SJSA1 (cell line): ENCODE measurements at places on chromosomes 7 and 10.

DNA sequence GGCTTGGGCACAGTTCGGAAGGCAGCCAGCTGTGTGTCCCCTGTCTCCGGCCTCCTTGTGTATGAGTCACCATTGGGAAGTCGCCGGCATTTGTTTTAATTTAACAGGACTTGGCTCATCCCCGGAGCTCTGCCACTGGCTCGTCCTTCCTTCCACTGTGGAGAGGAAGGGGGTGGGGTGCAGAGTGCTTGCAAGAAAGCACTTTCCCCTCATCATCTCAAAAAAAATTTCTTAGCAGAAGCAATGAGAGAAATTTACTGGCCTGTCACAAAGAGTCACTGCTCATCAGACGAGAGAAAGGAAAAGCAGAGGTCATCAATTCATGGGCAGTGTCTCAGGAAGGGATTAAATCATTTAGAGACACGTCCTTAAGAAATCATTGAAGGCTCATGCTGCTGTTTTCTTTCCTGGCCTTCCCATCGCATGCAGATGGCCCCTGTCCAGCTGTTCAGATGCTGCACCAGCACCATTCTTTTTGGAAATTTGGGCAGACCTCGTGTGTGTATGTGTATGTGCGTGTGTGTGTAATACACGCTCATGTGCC lies 93.3 kb downstream of the BMS1 start:
- DNase-seq: no peak

GRCh38 chr7:16801111-16801542 lies 3.7 kb downstream of the AGR2 start:
- no peak for DNase-seq

- DNase-seq: no peak
Observed at GRCh38 chr7:155523168-155523675, 23.1 kb downstream of the CNPY1 start.

DNA sequence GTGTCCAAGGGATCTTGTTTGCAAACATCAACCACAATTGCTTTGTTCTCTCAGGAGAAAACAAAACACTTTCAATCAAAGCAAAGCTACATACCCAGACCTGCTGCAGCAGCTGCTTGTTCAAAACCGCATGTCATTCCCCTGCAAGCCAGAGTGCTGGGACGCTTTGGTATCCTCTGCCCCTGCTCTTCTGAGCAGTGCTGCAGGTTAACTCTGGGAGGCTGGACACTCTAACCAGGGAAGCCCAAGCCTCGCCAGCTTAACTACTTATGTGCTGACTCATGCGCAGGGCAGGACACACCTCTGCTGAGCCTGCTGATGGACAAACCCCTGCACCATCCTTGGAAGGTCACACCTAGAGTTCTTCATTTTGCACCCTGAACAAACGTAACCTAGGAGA lies 28.2 kb upstream of the ASAH2 start:
- DNase-seq: no peak

- no peak for DNase-seq
Observed at GRCh38 chr10:28186887-28187578, 115.8 kb downstream of the MPP7 start.

GRCh38 chr10:126373972-126374371 lies 14.3 kb downstream of the ADAM12 start:
- no peak for DNase-seq

DNA sequence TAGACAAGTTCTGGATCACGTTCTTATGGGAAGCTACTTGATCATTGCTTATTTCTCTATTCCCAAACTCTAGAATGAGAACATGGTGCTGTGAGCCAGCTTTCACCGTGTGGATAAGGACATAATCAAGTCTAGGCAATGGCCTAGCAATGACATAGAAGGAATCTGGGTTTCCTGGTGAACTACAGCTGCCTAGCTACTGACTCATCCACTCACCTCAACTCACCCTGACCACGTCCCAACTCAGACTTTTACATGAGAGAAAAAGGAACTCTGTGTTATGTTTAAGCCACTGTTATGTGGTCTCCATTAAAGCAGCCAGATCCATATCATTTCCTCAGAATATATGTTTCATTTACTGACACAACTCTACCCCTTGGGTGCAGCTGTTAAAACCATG lies 18.8 kb upstream of the MET start:
- DNase-seq: no peak

- DNase-seq: peak; percentile 91
Observed at GRCh38 chr10:52313933-52314821, at the start of gene DKK1. Gene DKK1 (plus strand): TSS chr10:52314281. CDS start chr10:52314435, 154 bp downstream.

- DNase-seq: no peak
Observed at GRCh38 chr10:3427950-3428354, 255.4 kb upstream of the PITRM1 start.

DNA sequence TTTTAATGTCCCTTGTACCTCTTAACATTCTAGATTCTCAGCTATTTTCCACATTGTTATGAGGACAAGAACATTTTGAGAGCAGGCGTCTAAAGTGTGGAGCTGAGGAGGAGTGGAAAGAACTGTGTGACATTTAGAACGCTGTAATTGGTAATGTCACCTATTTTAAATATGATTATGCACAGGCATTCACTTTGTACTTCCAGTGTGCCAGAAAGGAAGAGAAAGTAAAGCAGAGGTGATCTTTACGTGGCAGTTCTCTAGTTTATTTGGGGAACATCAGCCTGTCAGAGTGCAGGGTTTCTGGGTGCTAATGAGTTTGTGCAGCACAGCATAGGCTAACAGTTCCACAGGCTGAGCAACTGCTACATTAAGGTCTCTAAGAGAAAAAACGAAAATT lies 498.4 kb upstream of the POM121L12 start:
- DNase-seq: no peak

- DNase-seq: no peak
Observed at GRCh38 chr7:82406937-82407336, 36.6 kb downstream of the CACNA2D1 start.

- no peak for DNase-seq
Observed at GRCh38 chr7:73649576-73649975, 18.1 kb upstream of the VPS37D start.

- DNase-seq: no peak
Observed at GRCh38 chr10:115566867-115567266, 473.7 kb downstream of the ATRNL1 start.

DNA sequence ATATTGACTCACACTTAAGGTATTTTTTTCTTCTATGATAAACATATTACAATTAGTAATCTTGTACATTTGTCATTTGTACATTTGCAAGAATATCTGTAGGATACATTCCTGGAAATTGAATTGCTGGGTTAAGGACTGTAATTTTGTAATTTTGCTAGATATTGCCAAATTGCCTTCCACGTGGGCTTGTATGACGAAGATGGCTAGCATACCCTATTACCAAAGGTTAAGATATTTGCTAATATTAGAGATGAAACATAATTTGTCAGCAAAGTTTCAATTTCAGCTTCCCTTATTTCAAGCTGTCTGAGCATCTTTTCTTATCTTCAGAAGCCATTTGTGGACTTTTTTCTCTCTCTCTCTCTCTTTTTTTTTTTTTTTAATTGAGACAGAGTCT lies 1.0 kb upstream of the LYZL2 start:
- DNase-seq: no peak

GRCh38 chr7:25486656-25487055 lies 258.4 kb upstream of the NPVF start:
- DNase-seq: no peak

DNA sequence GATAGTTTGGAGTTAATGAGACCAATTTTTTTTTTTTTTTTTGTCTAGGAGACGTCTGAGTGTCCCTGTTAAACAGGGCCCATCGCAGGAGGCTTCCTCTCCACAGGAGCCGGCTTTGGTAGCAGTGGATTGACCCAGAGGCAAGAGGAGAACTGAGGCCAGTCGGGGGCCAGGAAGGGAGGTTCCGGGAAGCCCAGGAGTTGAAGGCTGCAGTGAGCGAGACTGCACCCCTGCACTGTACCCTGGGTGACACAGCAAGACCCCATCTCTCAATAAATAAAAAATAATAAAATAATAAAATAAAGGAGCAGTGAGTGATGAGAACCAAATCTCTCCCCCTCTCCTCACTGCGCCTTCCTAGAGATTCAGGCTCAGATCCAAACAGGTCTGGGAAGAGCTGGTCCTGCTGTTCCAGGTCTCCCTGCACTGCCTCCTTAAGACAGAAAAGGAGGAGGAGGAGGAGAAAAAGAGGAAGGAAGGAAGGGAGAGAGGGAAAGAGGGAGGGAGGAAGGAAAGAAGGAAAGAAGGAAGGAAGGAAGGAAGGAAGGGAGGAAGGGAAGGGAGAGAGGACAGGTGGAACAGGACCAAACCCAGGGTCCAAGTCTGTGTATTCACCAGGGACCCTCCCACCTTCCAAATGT lies 3.5 kb downstream of the MNX1 start:
- no peak for DNase-seq

DNA sequence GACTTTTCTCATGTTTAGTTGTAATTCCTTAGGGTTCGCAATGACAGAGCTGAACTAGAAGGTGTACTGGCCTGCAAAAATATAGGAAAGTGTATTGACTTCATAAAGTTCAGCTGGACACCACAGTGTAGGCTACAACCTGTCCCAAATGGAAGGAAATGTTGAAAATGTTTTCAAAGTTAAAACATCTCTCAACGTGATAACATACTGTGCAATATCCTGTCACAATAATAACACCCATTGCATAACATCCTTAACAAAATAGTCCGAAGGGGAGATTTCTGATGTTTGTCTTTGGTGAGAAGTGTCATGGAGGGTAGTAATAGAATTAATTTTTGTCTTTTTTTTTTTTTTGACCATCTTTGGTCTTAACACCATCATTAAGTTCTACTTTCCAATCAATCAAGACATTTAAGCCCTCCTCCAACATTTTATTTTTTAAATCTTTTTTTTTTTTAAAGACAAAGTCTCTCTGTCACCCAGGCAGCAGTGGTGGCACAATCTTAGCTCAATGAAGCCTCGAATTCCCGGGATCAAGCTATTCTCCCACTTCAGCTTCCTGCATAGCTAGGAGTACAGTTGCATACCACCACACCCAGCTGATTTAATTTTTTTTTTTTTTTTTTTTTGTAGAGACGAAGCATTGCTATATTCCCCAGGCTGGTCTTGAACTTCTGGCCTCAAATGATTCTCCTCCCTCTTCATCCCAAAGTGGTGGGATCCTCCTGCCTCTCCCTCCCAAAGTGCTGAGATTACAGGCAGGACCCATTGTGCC lies 45.7 kb downstream of the DYNC1I1 start:
- no peak for DNase-seq

- DNase-seq: no peak
Observed at GRCh38 chr10:71989661-71990454, 25.7 kb downstream of the CHST3 start.

DNA sequence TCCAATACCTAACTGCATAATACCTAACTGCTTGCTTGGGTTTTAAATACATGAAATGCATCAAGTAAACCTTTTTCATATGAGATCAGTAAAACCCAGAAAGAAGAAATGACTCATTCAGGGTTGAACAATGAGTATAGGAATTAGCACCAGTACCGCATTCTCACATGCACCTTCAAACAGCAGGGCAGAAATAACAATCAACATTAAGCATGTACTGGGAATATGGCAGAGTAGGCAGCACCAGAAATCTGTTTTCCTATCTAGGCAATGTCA lies 850.3 kb upstream of the SORCS1 start:
- DNase-seq: no peak

DNA sequence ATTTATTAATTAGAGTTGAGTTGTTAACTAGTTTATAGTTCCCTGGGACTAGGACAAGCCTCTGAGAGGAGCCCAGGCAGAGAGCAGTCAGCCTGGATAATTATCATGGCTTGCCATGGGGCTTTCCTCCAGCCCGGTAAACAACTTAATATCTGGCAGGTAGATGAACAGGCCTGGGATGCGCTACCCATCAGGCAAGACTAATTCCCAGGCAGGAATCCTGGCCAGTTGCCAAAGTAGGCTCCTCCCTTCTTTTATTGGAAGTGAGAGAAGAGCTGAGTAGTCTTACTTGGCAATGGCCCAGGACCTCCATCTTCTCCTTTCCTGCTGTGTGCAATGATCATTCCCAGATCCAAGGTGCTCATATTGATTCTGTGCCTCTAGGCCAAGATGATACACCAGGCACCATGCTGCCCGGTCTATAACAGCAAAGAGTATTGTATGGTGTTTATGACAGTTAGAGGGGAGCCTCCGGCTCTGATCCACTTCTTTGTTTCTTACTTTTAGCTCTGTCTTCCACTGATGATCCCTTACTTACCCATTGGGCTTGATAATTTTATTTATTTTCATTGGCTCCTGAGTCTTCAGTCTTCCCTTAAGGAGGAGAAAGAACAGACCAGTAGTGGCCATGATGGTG lies 408.7 kb downstream of the REEP3 start:
- no peak for DNase-seq

GRCh38 chr10:47408606-47409005 lies 24.5 kb upstream of the ZNF488 start:
- DNase-seq: no peak

DNA sequence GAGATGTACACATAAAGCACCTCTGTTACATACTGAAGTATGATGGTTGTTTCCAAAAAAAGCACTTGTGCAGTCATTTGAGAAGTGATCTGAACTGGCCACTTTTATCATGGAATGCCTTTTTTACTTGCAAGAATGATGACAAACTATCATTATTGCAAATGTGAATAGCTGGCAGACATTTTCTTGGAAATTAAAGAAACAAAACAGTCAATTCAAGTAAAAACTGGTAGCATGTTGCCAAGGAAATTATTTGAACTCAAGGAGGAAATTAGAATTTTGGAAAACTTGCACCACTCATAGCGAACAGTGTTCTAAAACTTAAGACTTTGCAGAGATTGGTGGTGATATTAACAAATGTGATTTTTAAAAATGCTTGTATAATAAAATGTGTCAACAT lies 6.6 kb downstream of the RHEB start:
- DNase-seq: no peak

GRCh38 chr10:77325233-77325537 lies 312.4 kb downstream of the KCNMA1 start:
- DNase-seq: no peak

DNA sequence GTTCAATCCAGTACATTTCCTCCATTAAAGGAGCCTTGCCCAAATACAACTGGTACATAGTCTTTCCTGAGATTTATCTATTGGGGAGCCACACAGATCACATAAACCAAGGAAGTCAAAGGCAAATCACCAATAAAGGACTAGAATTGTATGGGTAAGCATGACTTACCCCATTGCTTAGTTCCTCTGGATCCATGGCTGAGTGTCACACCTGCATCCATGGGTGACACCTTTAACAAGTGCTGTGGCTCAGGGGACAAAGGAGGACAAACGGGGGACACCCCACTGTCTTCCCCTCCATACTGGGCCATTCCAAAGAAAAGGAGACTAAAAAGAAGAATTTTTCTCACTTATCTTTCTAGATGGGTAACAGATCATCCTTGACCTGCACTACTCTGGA lies 30.4 kb downstream of the ZNF92 start:
- DNase-seq: no peak

- no peak for DNase-seq
Observed at GRCh38 chr10:11227103-11227502, 209.4 kb downstream of the CELF2 start.

- DNase-seq: no peak
Observed at GRCh38 chr10:27099448-27099847, 846 bp downstream of the ANKRD26 start.
